ENCODE measurements at places on chromosomes 11 and 22. TPM values are rescaled to one million over a fixed set of nuclear protein-coding genes. Genes with fewer than 3 reads are reported as not detected.

UBQLNL gene
- polyA plus RNA-seq: 0.15 TPM

ADSL gene
- 22.0 TPM for polyA plus RNA-seq

AGBL2 gene
- polyA plus RNA-seq: 1.7 TPM

ADORA2A gene
- polyA plus RNA-seq: 0.72 TPM

GAL3ST1 gene
- 0.14 TPM for polyA plus RNA-seq

FOXRED1 gene
- 18.8 TPM for polyA plus RNA-seq
